ENCODE measurements at places on chromosomes 5 and 9.

GRCh38 chr9:85892401-85892800 lies 48.5 kb upstream of the NAA35 start:
- no peak for DNase-seq

- no peak for DNase-seq
Observed at GRCh38 chr5:116544531-116545241, 29.9 kb downstream of the SEMA6A start.

DNA sequence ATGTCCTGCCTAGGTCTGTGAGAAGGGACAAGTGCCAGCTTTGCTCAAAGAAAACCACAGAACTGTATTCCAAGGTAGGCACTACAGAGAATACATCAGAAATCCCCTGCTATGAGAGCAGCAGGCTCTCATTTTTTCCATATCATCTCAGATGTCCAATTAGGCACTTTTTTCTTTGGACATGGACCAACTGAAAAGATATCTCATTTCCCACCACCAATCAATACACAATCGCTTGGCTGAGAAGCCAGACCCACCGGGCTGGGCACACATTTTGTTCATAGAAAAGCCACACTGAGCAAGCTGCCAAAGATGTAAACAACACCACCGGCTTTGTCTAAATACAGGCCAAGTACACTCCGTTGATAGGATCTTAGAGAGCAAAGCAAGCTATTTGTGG lies 25.9 kb downstream of the STOM start:
- DNase-seq: peak; percentile 39

GRCh38 chr9:78707080-78707479 lies 410.2 kb downstream of the PSAT1 start:
- DNase-seq: no peak

DNA sequence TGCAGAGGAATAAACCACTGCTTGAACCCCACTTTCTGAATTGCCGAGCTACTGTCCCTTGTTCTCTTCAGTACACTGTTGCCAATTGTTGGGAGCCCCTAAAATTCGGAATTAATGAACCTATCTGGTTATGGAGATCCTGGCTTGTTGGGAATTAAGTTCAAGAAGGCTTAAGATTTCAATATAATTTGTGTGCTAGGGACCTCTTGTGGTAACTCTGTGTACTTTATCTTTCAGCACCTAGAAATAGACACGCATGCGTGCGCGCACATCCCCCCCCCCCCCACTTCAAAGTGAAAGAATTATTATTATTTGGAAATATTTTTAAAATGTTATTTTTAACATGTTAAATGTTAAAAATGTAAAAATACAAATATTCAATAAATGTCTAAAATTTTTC lies 53.3 kb upstream of the FAM169A start:
- no peak for DNase-seq

GRCh38 chr9:130639866-130640555 lies 24.4 kb upstream of the PRDM12 start:
- DNase-seq: no peak

DNA sequence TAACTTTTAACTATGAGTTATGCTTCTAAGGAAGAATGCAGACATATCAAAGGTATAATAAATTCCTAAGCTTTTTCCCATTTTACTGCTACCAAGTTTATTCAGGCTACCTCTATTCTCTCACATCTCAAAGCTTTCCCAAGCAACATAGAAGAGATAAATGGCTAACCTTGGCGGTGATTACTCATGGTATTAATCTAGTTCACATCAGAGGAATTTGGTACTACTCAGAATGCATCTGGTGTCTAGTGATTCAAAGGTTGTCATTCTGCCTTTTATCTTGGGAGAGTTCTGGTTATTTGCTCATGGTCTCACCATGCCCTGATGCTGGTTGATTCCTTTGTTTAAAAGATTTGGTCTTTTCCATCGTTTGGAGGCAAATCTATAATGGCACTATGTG lies 182.7 kb downstream of the TAF11L14 start:
- no peak for DNase-seq

GRCh38 chr5:170941788-170942187 lies 80.0 kb downstream of the RANBP17 start:
- DNase-seq: peak; percentile 33

GRCh38 chr9:107172160-107172978 lies 110.7 kb upstream of the RAD23B start:
- DNase-seq: peak; percentile 63

DNA sequence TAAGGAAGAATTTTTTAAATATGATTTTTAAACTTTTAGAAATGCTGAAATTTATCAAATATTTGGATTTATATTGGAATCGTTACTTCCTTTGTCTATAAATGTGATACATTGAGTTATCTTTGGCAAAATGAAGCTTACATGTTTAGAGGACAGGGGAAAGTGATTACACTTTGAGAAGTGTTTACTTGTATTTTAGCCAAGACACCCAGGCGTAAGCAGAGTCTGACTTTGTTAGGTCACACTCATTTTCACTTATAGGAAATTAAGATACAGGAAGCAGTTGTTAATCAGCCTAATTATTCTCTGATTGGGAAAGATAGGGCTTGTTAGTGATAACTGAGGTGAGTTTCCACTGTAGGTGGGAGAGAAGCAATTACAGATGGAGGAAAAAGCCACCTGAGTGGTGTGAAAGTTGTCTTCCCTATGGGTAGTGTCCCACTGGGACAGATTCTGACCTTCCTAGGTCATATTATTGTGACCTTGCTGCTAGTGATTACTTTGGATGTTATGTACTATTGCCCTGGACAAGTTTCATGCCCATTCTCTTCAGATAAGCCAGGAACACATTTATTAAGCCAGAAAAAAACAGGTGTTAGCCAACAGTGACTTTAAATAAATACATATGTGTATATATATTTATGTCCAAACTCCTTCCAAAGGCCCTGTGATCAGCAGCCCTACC lies 88.7 kb downstream of the UHRF2 start:
- no peak for DNase-seq

GRCh38 chr5:26310415-26310814 lies 728.0 kb downstream of the CDH9 start:
- no peak for DNase-seq

GRCh38 chr5:170361116-170361515 lies 28.1 kb downstream of the KCNMB1 start:
- no peak for DNase-seq

- no peak for DNase-seq
Observed at GRCh38 chr9:123517512-123517911, 161.5 kb downstream of the CRB2 start.

GRCh38 chr5:45521067-45521466 lies 175.1 kb downstream of the HCN1 start:
- DNase-seq: peak; percentile 28

DNA sequence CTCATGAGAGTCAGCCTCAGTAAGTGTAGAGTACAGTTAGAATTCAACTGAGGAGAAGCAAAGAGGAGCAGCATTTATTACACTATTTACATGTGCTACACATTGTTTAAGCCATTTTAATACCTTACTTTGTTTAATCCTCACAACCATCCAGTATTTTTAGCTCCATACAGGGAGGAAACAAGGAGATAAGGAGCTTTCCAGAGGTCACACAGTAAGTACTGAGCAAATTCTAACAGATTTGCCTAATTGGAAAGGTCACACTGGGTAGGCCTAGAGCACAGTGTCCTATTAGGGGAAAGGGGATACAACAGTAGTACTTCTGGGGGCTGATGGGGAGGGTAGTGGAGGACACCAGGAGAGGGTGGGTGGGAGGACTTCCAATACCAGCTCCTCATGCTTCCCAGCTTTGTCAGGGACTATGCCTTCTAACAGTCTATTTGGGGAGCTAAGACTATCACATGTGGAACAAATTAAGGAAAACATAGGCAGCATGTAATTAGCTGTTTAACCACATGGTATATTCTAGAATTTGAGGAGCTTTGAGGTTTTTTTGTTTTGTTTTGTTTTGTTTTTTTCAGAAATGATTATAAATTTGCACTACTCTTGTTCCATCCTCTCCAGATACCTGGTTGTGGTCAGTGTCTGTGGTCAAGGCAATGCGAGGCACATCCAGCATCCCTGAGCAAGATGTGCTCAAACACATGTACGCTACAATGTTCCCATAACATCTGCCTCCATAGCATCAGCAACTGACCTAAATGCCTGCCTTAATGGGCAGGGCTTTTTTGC lies 96.0 kb upstream of the SLC12A2 start:
- no peak for DNase-seq

- no peak for DNase-seq
Observed at GRCh38 chr5:78546276-78546996, 102.1 kb downstream of the LHFPL2 start.

- DNase-seq: peak; percentile 21
Observed at GRCh38 chr5:111447822-111448221, 64.5 kb downstream of the STARD4 start.

DNA sequence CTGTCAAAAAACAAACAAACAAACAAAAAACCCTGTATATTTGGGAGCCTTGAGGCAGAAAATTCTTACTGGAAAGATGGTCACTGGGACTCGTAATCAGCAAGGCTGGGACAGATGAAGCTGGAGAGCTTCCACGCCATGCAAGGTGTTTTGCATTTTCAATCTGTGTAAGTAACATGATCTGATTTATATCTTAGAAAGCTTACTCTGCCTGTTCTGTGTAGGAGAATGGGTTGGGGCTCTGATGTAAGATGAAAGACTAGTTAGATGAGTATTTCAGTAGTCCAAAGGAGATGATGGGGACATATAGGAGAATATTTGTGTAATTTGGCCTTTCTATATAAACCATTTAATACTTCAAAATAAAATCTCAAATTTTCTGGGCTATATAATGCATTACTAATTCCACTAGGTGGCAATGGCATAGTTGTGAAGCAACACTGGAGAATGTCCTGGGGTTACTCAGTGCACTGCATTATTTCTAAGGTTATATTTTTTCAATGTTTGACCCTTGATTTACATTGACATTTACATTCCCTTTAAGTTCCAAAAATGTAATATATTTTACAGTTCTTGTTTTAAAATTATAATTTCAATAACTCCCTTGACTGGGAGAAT lies 21.9 kb upstream of the FSD1L start:
- peak; percentile 9 for DNase-seq

GRCh38 chr9:93033531-93033930 lies 25.0 kb upstream of the SUSD3 start:
- no peak for DNase-seq

DNA sequence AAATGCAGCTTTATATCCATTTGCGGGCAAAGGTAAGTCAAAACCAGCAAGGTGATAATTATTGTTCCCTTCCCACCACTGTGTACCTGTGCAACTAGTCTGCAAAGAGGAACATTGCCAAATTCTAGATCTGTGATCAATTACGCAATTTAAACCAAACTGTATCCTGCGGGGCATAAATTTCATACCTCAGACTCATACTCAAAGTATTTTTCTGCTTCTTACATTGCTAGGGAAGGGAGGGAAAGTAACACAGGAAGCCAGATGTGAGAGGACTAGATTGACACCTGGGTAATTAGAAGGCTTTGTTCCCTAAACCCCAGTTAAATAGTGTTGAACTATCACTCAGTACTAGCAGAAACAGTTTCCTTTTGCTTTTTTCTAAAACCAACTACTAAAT lies 240.2 kb upstream of the ZNF608 start:
- no peak for DNase-seq

DNA sequence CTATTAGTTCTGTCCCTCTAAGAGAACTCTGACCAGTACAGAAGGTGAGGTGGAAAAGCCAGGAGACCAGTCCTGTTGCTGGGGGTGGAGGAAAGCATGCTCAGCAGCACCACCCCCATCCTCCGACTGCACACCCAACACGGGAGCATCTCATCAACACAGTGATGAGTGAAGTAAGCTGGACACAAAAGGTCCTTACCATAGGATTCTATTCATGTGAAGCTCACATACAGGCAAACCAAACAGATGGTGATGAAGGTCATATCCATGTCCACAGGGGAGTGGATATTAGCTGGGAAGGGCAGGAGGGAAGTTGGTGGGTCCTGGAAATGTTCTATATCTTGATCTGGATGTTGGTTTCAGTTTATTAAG lies 14.8 kb upstream of the MARCHF6 start:
- no peak for DNase-seq

GRCh38 chr5:159324986-159325385 lies 5.3 kb downstream of the IL12B start:
- no peak for DNase-seq

DNA sequence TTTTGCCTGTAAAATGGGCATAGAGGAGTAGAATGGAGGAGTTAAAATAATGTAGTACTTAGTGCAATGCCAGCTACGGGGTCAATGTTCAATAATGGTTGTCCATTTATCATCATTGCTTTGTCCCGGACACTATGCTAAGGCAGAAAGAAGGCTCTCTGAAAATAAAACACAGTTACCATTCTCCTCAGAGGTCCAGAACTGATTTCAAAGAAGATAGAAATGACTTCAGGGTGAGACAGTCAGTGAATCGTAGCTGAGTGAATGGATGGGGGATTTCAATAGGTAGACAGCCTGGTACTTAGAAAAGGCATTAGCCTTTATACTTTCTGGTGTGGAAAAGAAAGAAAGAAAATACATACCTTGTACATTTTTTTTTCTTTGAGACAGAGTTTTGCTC lies 1.2 kb upstream of the AK3 start:
- DNase-seq: no peak

- DNase-seq: no peak
Observed at GRCh38 chr5:20522905-20523482, 535.0 kb upstream of the CDH18 start.

- DNase-seq: no peak
Observed at GRCh38 chr5:115558388-115558956, 13.9 kb upstream of the FEM1C start.

- no peak for DNase-seq
Observed at GRCh38 chr5:15695215-15695731, 195.3 kb downstream of the FBXL7 start.

DNA sequence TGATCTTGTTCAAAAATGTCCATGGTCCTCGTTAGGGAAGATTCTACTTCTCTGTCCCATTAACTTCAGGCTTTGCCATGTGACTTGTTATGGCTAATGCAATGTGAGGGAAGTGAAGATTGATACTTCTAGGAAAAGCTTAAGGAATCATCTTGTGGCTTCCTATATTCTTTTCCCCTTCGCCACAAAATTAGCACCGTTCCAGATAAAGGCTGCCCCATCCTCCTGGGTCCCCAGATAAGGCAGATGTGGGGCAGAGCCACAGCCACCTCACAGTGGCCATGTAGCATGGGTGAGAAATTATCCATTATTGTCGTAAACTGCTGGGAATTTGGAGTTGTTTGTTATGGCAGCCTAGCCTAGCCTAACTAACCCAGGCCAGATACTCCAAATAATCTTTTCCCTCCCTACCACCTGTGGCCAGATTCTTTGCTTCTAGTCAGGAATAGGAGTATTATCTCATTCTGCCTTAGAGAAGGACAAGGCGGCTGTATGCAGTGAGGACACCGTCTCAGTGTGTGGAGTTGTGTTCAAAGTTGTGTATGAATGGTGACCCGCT lies 31.9 kb upstream of the BOD1 start:
- DNase-seq: no peak

DNA sequence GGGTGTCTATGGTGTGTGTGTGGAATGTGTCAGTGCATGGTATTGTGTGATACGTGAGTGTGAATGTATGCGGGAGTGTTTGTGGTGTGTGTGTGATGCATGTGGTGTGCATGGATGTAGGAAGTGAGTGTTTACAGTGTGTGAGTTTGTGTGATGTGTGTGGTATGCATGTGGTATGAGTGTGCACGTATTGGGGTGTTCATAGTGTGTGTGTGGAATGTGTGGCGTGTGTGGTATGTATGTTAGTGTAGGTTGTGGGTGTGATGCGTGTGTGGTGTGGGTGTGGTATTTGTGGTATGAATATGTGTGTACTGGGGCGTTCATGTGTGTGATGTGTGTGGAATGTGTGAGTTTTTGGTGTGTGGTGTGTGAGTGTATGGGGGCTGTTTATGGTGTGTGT lies 40.1 kb upstream of the BICD2 start:
- DNase-seq: no peak

GRCh38 chr5:170701334-170701733 lies 82.2 kb upstream of the GABRP start:
- no peak for DNase-seq

- DNase-seq: no peak
Observed at GRCh38 chr5:74035521-74035937, 409.5 kb downstream of the ARHGEF28 start.
